ENCODE measurements at places on chromosomes 4 and X.

DNA sequence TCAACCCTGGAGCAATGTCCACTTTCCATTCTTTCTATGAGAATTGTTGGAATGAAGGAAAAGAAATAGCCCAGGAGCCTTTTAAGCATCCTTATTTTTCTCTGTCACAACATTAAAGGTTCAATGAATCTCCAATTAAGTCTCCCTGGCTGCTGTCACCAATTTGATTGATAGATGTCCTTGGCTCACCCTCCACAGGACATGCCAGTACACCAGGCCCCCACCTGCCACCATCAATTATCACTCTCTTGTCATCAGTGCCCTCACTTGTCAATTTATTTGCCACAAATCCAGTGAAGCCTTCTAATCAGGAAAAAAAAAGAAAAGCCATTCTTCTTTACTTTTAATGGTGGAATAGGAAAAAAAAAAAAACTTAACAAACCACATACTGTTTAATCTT lies 453.6 kb downstream of the CENPC start:
- no peak for DNase-seq

GRCh38 chrX:149371986-149372385 lies 133.1 kb downstream of the IDS start:
- no peak for DNase-seq

DNA sequence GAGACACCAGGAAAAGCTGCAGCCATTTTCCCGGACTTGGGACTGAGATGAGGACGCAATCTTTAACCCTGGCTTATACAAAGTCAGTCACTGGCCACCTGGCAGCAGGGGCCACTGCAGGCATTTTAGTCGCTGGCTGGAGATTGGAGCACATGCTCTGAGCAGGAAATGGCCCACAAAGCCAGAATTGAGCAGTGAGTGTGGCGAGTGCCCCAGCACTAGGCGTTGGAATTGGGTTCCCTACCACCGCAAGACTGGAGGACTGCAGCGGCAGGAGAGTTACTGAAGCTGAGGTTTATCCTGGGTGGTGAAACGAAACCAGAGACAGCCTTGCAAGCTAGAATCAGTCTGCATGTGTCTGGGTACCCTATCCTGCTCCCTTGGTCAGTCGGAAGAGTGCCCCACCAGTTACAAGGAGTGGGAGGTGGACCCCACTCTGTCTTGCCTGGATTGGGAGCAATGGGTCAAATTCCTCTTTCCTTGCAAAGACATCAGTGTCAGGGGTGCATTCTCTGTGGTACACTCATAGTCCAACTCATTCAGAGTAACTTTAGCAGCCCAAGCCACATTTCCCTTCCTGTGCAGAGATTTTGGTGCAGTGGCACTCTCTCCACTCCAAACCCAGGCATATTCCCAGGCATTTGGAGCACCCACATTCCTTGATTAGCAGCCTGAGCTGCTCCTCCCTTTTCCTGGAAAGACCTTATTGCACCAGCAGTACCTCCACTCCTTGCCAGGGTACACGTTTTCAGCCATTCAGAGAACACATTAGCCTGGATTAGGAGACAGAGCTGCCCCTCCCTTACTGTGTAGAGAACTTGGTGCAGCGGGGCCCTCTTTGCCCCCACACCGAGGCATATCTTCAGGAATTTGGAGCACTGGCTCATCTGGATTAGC lies 36.7 kb upstream of the PLK4 start:
- DNase-seq: no peak

GRCh38 chr4:2866160-2866861 lies 22.7 kb downstream of the ADD1 start:
- DNase-seq: no peak

DNA sequence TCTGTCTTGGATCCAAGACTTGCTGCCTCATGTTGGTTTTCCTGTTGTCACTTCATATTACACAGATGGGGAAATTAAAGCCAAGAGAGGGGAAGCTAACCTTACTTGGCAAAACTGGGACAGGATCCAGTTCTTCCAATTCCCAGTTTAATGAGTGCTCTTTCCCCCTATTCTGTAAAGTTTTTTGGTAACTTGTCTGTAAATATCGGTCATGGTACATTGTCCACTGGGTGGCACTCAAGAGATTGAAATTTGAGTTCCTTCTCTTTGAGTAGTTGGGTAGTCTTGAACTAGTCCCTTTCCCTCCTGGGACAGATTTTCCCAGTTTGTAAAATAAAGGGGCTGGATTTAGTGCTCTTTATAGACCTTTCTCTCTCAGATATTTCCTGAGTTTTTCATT lies 12.4 kb upstream of the EOLA2 start:
- peak; percentile 18 for DNase-seq

DNA sequence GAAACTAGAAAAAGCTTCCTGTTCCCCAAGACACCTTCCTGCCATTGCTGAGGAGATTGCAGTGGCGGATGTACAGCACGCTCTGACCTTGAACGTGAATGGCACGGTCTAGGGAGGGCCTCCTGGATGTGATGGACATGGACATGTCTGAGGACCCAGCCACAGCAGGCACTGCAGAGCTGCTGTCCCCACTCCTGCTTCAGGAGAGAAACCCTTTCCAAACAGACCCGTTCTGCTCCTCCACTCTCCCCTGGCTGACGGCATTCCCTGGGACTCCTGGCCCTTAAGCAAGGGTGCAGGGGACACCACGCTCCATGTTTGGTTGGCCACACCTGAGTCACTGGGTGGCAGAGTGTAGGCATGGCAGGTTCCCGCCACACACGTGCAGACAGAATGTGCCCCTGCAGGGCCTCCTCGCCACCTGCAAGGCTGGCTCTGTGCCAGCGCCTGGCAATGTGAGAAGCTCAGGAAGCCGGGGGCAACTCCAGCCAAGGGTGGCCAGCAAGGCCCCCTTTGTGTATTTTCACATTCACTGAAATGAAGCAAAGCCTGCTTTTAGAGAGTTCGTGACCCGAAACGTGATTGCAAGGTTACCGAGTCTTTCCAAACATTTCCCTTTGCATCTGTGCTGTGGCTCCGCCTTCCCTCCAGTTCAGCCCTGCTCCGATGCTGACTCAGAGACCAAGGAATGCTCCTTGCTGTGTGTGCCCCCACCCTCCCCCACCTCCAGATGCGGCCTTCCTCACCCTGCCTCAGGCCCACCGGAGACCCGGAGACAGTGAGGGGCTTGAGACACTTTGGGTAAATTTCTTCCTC lies 46.1 kb downstream of the HTRA3 start:
- no peak for DNase-seq

DNA sequence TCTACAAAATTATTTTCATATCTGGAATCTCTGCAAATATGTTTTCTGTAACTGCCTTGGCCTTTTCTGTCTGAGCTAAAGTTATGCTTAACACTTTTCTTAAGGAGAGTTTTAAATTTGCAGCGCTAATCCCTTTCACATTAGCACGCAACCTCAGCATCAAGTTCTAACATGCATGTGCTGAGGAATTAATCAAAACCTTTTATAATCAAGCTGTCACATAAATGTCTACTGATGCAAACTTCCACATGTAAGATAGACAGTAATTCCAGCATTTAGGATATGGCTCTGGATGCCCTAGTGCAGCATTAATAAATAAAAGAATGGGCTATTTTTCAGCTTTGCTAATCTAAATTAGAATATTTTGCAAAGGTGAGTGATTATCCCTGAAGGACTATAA lies 17.5 kb upstream of the NEIL3 start:
- no peak for DNase-seq

DNA sequence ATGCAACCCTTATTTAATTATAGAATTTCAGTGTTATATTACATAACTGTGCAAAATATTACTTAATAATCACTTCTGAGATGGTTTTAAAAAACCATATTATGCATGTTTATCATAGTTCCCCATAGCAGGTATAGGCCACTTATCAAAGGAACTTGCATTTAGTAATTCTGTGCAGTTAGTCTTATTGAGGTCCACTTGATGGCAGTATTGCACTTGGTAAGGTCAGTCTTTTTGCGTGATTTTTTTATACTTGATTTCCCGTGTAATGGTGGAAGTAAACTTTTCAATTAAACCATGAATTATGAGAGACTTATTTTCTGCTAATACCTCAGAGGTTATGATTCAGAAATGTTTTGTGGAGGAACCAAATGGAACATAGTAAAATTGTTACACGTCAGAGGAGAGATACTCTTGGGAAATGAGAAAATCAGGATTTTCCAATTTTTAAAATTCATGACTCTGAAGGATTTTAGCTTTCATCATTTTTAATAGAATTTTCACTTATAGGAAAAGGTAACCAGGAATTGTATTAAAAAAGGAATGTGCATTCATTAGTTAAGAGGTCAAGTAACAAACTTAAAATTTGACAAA lies 230.0 kb downstream of the CCSER1 start:
- peak; percentile 6 for DNase-seq

- no peak for DNase-seq
Measured at GRCh38 chrX:56498756-56499155, 64.7 kb upstream of the UBQLN2 start.

- no peak for DNase-seq
Measured at GRCh38 chr4:14345356-14345775, 656.9 kb upstream of the CPEB2 start.

- no peak for DNase-seq
Measured at GRCh38 chr4:102551958-102552565, 50.9 kb downstream of the NFKB1 start.

- DNase-seq: no peak
Measured at GRCh38 chr4:67365661-67366245, 179.6 kb downstream of the CENPC start.

- no peak for DNase-seq
Measured at GRCh38 chr4:140666889-140667614, 89.1 kb downstream of the TBC1D9 start.

DNA sequence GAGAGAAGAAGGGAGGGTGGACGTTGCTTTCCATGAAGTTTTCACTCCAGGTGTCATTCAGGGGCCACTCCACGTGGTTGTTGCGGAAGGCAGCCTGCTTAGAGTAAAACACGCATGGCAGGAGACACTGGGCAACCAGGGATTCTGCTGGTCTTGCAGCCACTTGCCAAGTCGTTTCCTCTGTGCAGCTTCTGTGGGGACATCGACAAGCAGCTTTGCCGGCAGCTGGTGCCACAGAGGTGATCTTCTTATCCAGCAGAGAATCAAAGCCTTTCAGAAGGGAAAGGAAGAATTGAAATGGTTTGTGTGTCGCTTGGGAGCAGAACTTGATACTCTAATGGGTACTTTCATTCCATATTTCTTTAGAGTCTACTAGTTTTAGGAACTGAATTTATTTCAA lies 867.1 kb upstream of the TENM3 start:
- no peak for DNase-seq

DNA sequence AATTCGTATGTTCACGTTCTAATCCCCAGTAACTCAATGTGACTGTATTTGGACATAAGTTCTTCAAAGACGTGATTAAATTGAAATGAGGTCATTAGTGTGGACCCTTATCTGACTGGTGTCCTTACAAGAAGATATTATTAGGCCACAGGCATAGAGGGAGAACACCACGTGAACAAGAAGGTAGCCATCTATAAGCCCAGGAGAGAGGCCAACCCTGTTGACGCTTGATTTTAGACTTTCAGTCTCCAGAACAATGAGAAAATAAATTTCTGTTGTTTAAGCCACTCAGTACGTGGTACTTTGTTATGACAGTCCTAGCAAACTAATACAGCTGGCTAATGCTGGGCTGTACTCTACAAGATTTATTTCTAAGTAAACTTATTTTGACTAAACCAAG lies 1.5 kb upstream of the EIF1AX start:
- no peak for DNase-seq

- DNase-seq: no peak
Measured at GRCh38 chrX:19723427-19723826, 164.0 kb downstream of the SH3KBP1 start.

- peak; percentile 69 for DNase-seq
Measured at GRCh38 chr4:173013232-173013930, 155.2 kb upstream of the GALNT7 start.

DNA sequence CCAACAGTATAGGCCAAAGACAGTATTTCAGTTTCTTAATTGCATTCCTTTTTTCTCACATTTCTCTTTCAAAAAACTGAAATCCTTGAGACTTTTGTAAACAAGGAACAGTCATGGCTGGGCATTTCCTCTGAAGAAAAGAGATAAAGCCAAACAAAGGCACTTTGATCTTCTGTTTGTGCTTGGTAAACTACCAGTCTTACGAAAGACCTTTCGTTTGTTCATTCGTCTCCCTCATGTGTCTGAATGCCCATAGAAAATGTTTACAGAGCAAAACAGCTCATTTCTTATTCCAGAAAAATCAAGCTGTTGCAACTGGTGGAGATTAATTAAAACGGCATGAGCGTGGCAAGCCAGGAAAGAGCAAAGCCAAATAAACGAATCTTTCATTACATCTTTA lies 178.0 kb downstream of the GASK1B start:
- no peak for DNase-seq

DNA sequence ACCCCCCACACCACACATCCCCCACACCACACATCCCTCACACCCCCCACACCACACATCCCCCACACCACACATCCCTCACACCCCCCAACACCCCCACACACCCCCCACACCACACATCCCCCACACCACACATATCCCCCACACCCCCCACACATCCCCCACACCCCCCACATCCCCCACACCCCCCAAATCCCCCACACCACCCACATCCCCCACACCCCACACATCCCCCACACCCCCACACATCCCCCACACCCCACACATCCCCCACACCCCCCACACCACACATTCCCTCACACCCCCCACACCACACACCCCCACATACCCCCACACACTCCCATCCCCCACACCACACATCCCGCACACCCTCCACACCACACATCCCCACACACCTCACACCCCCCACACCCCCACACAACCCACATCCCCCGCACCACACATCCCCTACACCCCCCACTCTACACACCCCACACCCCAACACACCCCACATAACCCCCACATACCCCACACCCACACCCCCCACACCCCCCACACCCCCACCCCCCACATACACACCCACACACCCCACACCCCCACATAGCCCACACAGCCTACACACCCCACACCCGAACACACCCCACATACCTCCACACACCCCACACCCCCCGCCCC lies 172.9 kb downstream of the DCLK2 start:
- DNase-seq: no peak

DNA sequence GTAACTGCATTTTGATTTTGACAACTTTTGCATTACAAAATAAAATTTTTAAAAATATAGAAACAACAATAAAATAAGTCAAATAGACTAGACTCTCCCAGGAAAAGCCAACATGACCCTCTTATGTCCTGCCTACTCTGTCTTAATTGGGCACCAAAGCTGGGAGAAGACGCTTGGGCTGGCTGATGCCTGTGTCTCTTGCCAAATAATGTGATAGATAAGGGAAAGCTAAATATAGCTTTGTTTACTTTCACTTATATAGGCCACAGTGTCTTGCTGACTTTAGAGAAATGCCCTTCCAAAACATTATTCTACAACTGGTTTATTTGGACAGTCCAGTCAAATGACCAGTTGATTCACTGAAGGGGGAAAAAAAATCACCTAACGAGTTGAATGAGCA lies 54.2 kb downstream of the FMR1NB start:
- no peak for DNase-seq

- DNase-seq: no peak
Measured at GRCh38 chr4:78799551-78800495, 23.7 kb downstream of the BMP2K start.

- peak; percentile 9 for DNase-seq
Measured at GRCh38 chr4:113908829-113909228, 70.6 kb downstream of the ARSJ start.
